ENCODE measurements at places on chromosomes 3 and 15.

- no peak for DNase-seq
Measured at GRCh38 chr15:66565741-66566144, at the start of gene LCTL. Gene LCTL (minus strand): TSS chr15:66565998. CDS start chr15:66565365, 633 bp downstream.

- DNase-seq, result no peak
Measured at GRCh38 chr3:128170866-128171516, 17.7 kb downstream of the EEFSEC start.

GRCh38 chr15:68553994-68554720 is 24.6 kb upstream of the CORO2B start:
- DNase-seq, result peak; percentile 42

- peak; percentile 37 for DNase-seq
Measured at GRCh38 chr3:11096266-11097139, 57.8 kb upstream of the HRH1 start.

DNA sequence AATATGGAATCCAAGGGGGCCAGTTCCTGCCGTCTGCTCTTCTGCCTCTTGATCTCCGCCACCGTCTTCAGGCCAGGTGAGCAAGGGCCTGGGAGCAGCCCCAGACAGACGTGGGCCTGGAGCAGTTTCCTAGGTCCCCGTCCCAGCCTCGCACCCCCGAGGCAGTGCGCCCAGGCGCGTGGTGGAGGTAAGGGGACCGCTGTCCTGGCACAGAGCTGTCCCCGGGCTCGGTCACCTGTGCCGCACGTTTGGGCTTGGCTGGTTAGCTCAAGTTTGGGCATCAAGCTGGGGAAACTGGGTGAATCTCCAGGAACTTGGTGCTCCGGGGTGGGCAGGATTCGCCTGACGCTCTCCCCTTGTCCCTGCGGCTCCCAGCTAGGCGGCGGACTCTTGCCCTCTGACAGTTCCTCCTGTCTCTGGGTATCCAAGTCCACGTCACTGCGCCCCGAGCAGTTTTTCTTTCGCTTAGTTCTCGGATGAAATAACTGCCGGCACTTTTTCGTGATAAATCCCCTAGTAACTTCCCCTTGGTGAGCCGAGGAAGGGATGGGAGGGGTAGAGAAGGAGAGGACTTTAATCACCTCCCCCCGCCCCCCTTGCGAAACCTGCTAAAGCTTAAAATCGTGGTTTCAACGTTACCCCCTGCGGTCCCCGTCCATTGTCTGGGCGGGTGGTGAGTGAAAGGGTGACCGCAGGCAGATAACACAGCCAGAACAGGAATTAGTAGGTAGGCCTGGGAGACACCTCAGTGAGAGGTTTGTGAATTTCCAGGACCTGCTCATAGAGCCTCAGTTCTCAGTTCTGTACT is 901 bp downstream of the ALCAM start:
- peak; percentile 31 for DNase-seq

DNA sequence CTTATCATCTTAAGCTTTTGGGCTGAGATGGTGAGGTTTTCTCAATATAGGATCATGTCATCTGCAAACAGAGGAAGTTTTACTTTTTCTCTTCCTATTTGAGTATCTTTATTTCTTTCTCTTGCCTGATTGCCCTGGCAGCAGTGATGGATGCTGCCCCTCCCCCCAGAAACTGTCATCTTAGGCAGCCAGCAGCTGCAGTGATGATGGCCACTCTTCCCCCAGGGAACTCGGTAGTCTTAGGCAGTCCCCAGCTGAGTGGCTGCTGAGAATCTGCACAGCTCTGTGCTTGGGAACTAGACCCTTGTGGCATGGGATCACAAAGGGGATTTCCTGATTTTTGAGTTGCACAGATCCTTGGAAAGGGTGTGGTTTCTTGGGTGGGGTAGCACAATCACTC is 791.1 kb upstream of the ALCAM start:
- no peak for DNase-seq

DNA sequence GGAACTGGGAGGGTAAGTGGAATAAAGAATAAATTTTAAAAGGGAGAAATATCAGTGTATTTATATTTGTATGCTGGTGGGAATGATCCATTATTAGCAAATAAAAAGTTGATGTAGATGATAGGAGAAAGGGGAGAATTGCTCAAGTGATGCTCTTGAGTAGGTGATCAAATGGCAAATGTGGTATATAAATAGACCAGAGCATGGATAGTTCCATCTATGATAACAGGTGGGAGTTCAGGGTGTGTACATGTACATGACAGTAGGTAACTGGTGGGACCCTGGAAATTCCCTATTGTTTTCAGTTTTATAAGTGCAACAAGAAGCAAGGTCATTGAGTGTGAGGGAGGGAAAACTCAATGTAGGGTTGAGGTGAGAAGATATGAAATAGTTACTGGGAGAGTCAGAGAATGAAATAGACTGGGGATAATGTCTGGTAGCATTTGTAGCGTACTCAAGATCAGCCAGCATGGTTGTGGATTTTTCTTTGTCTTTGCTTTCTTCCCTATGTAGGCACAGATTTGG is 31.3 kb upstream of the EBLN2 start:
- DNase-seq, result no peak

GRCh38 chr3:71662056-71662455 is 63.1 kb downstream of the EIF4E3 start:
- no peak for DNase-seq

GRCh38 chr3:126982126-126982470 is 817 bp upstream of the PLXNA1 start:
- no peak for DNase-seq

- no peak for DNase-seq
Measured at GRCh38 chr15:81270781-81271491, 53.0 kb downstream of the STARD5 start.

GRCh38 chr15:89569090-89569745 is 6.1 kb upstream of the TICRR start:
- DNase-seq, result no peak

GRCh38 chr3:42340466-42340865 is 69.9 kb downstream of the LYZL4 start:
- DNase-seq, result no peak

DNA sequence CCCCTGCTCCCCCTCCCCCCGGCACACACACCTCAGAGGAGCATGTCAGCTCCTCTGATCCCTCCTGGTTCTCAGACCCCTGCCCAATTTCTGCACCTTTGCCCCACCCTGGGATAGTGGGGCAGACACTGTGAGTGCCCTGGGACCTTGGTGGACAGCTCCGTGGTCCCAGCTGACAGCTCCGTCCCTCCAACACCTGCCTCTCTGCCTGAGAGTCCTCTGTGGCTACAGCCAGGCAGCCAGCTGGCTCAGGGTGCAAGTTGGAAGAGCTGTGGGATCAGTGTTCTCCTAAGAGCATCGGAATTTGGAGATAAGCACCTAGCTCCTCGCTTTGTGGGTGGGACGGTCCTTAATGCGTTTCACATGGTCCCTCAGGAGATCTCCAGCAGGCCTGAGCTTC is 43.7 kb upstream of the PGPEP1L start:
- DNase-seq, result no peak
